Bone marrow (tissue), 2 donors: ENCODE measurements at places on chromosomes 3 and 15.

GRCh38 chr15:52134502-52135144 lies 22.0 kb upstream of the BCL2L10 start:
- DNase-seq: no peak

DNA sequence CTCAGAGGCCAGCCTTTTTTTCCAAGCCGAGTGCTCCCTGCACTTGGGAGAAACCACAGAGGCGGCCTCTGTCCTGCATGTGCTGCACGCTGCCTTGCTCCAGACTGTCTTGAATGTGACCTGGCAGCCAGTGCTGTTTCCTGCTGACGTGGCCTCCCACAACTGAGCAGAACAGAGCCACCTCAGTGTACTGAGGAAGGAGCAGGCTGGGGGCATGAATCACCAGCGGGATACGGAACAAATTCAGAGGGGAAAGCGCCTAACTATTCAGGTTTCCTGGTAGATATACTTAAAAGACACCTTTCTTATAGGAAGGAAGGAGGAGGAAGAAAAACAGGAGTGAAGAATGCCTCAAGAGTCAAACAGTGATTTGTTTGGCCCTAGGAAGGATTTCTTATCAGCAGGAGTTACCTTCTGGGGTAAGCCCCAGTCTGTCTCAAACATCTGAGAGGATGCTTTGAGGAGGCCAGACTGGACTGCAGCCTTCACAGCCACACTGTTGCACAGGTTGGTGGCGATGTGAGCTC lies 114.0 kb downstream of the FNDC3B start:
- peak; percentile 86 for DNase-seq

- no peak for DNase-seq
These were observed 717.6 kb upstream of the GOLIM4 start for GRCh38 chr3:168813225-168813802.

GRCh38 chr3:81270603-81271379 lies 490.7 kb downstream of the GBE1 start:
- DNase-seq: no peak

- no peak for DNase-seq
These were observed 17.5 kb upstream of the HCN4 start for GRCh38 chr15:73386238-73386637.

DNA sequence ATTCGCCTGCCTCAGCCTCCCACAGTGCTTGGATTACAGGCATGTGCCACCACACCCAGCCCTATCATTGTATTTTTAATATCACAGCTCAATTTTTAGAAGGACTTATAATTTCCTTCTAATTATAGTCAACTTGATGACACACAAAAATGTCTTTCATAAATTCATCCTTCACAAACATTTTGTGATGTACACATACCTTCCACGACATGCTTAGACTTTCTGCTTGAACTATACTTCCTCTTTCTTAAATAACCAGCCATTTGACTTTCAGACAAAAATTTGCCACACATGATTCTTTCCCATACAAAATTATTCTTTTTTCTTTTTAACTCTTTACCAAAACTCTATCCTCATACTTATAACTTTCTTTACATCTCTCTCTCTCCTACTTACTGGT lies 48.4 kb upstream of the CCK start:
- DNase-seq: no peak

- DNase-seq: no peak
These were observed 45.8 kb upstream of the KBTBD8 start for GRCh38 chr3:66952357-66952756.

DNA sequence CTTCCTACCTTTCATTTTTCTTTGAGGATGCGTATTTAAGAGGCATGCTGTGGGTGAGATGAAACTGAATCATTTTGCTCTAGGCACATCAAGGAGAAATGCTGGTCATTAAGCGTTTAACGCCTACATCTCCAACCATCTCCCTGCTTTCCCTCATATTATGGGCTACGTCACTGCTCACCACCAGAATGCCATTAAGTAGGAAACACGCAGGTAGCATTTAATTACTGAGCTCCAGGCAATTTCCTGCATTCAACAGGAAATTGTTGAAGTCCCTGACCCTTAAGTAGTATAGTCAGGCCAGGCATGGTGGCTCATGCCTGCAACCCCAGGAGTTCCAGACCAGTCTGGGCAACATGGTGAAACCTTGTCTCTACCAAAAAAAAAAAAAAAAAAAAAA lies 66.1 kb downstream of the CHSY1 start:
- DNase-seq: no peak

DNA sequence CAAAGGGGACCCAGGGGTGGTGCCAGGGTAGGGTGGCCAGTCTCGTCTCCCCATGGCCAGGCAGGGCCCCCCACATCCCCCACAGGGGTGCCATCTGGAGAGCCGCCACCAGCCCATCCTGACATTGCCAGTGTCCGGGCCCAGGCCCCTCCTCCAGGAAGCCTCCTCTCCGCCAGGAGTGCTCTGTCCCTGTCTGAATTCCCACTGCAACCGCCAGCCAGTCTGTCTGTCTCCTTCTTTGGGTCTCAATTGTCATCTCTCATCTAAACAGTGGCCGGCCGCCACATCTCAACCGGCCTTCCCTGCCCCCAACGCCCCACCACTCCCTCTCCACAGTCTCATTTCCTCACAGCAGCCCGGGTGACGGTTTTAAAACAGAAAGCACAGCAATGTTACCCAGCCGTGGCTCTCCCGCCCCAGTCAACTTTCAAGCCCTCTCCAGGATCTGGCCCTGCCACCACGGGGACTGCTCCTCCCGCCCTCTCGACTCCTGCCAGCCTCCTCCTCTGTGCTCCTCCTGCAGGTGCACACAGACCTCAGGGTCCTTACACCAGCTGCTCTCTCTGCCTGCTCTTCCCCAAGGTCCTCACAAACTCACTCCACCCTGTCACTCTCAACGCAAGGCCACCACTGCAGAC lies 57.0 kb downstream of the IQSEC1 start:
- DNase-seq: peak; percentile 57

- no peak for DNase-seq
These were observed 28.4 kb downstream of the TMEM44 start for GRCh38 chr3:194604837-194605236.
